ENCODE measurements at places on chromosomes 3 and 15. TPM values are rescaled to one million over a fixed set of nuclear protein-coding genes. Genes with fewer than 3 reads are reported as not detected.

- H3K27me3 ChIP-seq, result no peaks in the 10 kb centered on the region
- no peak for DNase-seq
- H3K4me3 ChIP-seq, result no peak overlapping the region
- no peaks in the 10 kb centered on the region for H3K36me3 ChIP-seq
- peaks cover 79% of the 10 kb centered on the region for H3K4me1 ChIP-seq
Observed at GRCh38 chr3:152404976-152405375, 136.2 kb downstream of the MBNL1 start.

The EOMES gene
- 0.16 TPM for total RNA-seq

The PIK3R4 gene
- total RNA-seq, result 25.9 TPM

DNA sequence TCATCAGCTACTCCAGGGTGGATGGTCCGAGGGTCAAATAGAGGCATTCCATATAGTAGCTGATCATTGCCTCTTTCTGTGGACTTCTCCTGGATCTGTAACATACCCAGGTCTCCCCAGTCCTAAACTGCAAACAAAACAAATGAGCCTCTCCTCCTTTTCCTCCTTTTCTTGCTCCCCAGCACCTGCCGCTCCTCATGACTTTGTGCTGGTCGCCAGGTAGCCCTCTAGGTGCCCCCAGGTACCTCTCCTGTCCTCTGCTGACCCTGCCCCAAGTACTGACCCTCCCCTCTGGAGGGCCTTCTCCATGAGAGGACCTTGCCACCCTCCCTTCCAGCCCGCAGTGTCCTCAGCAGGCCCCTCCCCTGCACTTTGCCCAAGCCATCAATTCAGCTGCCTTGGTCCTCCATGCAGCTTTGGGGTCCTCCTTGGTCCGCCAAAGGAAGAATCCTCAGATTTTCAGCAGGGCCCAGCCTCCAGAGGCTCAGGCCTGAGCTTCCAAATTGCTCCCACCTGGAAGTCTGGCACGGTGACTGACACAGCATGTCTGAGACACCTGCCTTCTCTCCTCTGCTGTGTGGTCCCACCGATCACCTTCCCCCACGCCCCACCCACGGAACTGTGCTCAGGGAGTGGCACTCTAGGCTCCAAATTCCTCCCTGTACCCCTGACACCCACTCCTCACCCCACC, 111.0 kb downstream of the LRRK1 start:
- H3K27me3 ChIP-seq, result no peaks in the 10 kb centered on the region
- peak; percentile 46 for DNase-seq
- H3K27ac ChIP-seq, result no peak overlapping the region

GRCh38 chr3:76753599-76753998, 286.3 kb upstream of the ROBO2 start:
- H3K4me3 ChIP-seq, result no peak overlapping the region
- no peak overlapping the region for H3K27ac ChIP-seq
- H3K36me3 ChIP-seq, result no peaks in the 10 kb centered on the region
- no peak for DNase-seq

DNA sequence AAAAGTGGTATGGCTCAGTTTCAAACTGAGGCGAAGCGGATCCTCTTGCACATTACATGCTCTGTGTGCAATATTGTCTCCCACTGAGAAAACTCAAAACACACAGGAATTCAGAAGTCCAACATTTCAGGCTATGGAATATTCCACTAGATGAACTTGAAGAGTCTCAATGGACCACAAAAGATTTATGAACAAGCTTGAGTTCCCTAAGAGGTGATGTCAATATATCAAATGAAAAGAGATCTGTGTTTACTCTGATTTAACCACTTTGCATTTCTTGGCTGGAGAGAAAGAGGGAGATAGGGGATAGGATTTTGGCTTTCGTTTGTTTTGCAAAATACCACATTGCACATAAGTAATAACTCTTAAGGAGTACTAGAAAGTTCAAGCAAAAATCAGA, 20.3 kb downstream of the PDZRN3 start:
- H3K4me1 ChIP-seq, result peaks cover 62% of the 10 kb centered on the region
- DNase-seq, result no peak
- no peaks in the 10 kb centered on the region for H3K27me3 ChIP-seq
- peaks cover 1% of the 10 kb centered on the region for H3K36me3 ChIP-seq

DNA sequence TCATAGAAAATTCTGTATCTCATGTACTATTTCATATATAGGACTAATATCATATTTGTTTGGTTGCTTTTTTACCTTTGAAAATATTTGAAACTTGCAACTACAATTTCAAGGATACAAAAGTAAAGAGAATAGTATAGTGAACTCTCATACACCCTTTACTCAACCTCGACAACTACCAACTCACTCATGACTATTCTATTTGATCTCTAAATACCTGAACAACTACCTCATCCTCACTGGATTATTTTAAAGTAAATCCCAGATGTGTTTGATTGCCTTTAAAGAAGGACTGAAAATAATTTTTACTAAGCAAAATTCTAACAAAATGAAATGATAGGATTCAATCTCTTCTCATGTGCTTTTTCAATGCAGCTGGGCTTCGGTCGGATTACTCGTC, 12.1 kb downstream of the TMPRSS7 start:
- H3K36me3 ChIP-seq, result no peaks in the 10 kb centered on the region
- no peaks in the 10 kb centered on the region for H3K4me1 ChIP-seq
- no peak overlapping the region for H3K4me3 ChIP-seq
- no peak for DNase-seq
- H3K27ac ChIP-seq, result no peak overlapping the region

DNA sequence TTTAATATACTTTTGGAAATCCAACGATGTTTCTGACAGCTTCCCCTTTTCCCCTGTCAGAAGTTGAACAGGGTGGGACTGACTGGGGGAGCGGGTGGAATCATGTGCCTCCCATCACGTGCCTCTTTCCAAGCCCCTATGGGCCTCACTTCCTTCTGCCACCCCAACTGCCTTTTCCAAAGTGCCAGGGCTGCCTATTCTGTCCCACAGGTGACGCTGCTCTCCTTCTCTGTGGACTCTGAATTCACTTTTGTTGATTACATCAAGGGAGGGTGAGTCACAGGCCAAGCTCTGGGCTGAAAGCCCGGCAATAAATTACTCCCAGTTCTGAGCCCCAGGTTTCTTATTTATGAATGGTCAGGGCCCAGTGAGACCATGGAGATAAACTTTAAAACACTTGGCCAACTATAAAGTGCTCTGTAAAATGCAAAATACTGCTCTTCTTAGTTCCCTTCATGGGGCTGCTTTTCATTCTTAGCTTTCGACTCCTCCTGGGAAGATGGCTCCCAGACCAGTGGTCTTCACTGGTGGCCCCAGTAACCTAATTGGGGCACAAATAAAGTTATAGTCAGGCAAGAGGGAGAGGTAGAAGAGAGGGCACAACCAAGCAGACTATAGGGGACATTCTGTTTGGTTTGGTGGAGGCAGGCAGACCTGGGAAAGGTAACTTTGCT, 12.3 kb downstream of the CPNE9 start:
- H3K4me3 ChIP-seq, result no peak overlapping the region
- no peaks in the 10 kb centered on the region for H3K27me3 ChIP-seq
- no peaks in the 10 kb centered on the region for H3K36me3 ChIP-seq
- peak overlapping the region; percentile 15 for H3K27ac ChIP-seq

The CHRFAM7A gene
- 1.2 TPM for total RNA-seq

The ROPN1 gene
- total RNA-seq, result not detected

- H3K36me3 ChIP-seq, result peaks cover 47% of the 10 kb centered on the region
- peak overlapping the region; percentile 99 for H3K27ac ChIP-seq
- peaks cover 59% of the 10 kb centered on the region for H3K4me1 ChIP-seq
- peak; percentile 86 for DNase-seq
- peak overlapping the region; percentile 84 for H3K4me3 ChIP-seq
- H3K27me3 ChIP-seq, result no peaks in the 10 kb centered on the region
Observed at GRCh38 chr3:184335661-184336546, 1.5 kb upstream of the FAM131A start.

DNA sequence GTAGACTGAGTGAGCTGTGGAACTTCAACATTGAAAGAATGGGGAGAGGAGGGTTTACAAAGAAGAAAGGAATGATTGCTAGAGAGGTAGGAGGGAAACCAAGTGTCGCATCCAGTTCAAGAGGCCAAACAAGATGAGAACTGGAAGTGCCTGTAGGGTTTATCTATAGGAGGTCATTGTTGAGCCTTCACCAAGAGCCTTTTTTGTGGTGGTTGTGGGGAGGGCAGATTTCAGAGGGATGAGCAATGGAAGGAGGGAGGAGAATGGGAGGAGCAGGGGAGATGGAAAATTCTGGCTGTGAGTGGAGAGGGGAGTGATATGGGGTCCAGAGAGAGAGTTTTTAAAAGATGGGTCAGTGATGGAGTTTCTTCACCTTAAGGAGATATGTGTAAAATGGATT, 8.5 kb downstream of the PDIA5 start:
- no peak overlapping the region for H3K4me3 ChIP-seq
- DNase-seq, result no peak
- peaks cover 60% of the 10 kb centered on the region for H3K4me1 ChIP-seq
- no peaks in the 10 kb centered on the region for H3K36me3 ChIP-seq

The PPP2R3A gene
- total RNA-seq, result 71.9 TPM

DNA sequence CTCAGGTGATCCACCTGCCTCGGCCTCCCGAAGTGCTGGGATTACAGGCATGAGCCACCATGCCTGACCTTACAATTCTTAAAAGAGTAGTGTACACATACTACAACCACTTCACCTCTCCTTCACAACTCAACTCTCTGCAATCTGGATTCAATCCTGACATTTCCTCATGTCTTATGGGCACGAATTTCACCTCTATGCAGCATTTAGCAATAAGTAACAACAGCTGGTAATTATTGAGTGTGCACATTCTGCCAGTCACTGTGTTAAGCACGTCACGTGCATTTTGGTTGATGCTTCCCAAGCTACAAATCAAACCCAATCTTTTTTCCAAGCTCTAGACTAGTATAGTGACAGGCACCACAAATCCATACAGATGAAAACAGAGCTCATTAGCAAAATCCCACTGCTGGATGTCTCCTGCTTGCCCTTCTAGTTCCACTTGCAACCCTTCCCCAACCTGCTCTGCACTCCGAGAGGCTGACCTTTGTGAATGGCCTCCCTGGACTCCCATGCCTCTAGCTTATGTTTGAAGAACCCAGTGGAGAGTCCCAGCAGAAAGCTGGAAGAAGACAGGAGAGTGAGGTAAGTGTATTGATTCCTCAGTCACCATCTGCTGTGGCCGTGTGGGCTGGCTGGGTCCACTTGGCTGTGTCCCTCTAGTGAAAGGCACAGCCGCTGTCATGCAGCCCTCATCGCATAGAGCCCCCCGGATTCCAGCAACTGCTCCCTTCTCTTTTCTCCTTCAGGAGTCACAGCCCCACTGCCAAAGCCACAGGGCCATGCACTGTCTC, 176.5 kb downstream of the MEX3B start:
- H3K27ac ChIP-seq, result no peak overlapping the region
- no peaks in the 10 kb centered on the region for H3K4me1 ChIP-seq

GRCh38 chr3:29285471-29286071, 4.7 kb downstream of the RBMS3 start:
- H3K27ac ChIP-seq, result peak overlapping the region; percentile 92
- H3K4me3 ChIP-seq, result peak overlapping the region; percentile 25
- peaks cover 15% of the 10 kb centered on the region for H3K4me1 ChIP-seq
- DNase-seq, result no peak
- H3K27me3 ChIP-seq, result no peaks in the 10 kb centered on the region

DNA sequence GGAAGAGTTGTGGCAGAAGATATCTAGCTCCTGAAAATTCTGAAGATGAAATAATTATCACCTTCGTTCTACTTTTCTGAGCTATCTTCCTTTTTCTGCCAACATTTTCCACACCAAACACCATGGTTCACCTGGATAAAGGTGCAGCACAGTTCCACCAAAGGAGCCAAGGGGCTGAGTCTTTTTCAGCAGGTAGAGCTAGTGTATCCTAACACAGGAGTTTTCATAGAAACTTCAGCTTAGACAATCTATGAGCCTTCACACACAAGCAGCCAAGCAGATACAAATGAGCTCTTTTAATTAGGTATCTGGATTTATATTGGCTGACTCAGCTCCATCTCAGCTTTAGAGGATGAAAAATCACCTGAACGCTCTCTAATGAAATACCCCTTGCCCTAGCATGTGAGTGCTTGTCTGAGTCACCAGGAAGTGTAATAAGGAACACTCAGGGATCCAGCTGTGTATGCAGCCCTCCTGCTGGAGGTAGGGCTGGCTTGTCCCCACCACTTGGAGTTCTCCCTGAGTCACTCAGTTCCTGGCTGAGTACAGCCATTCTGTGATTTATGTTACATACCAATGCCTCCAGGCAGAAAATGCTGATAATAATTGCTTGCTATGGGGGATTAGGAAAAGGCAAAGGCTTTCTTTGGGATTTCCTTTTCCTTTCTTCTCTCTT, 385.7 kb downstream of the LSAMP start:
- H3K27ac ChIP-seq, result no peak overlapping the region
- no peaks in the 10 kb centered on the region for H3K4me1 ChIP-seq
- no peak overlapping the region for H3K4me3 ChIP-seq
- no peaks in the 10 kb centered on the region for H3K36me3 ChIP-seq
- no peaks in the 10 kb centered on the region for H3K27me3 ChIP-seq
- DNase-seq, result no peak

GRCh38 chr3:189143321-189143720, 28.4 kb upstream of the TPRG1 start:
- no peak for DNase-seq
- peaks cover 5% of the 10 kb centered on the region for H3K4me1 ChIP-seq
- H3K4me3 ChIP-seq, result no peak overlapping the region
- no peaks in the 10 kb centered on the region for H3K27me3 ChIP-seq
- H3K27ac ChIP-seq, result no peak overlapping the region

DNA sequence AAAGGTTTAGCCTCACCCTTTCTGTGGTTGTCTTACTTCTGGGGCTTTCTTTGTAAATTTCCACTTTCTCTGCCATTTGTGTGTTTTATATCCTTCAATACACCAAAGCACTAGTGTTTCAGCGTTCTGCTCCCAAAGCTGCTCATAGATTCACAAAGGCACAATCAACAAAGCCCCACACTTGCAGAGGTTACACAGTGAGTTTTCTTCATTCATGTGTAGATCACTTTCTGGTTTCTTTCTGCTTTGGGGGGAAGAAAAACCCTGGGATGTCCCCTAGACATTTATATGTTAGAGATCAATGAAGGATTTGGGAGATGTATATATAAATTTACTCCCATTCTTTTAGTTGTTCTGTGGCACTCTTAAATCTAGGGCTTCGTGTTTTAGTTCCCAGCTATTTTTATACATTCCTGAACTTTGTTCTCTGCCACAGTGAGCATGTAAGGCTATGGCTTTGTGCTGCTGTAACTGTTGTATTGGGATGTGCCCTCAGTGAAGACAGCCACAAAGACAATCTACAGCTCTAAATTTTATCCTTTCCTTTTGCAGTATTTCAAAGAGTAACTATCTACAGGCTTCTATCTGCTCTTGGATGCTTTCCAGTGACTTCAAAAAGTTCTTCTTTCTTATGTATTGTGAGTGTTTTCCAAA, 636.5 kb downstream of the ZBBX start:
- no peaks in the 10 kb centered on the region for H3K27me3 ChIP-seq
- DNase-seq, result no peak
- H3K27ac ChIP-seq, result no peak overlapping the region
- H3K36me3 ChIP-seq, result no peaks in the 10 kb centered on the region
- no peak overlapping the region for H3K4me3 ChIP-seq

DNA sequence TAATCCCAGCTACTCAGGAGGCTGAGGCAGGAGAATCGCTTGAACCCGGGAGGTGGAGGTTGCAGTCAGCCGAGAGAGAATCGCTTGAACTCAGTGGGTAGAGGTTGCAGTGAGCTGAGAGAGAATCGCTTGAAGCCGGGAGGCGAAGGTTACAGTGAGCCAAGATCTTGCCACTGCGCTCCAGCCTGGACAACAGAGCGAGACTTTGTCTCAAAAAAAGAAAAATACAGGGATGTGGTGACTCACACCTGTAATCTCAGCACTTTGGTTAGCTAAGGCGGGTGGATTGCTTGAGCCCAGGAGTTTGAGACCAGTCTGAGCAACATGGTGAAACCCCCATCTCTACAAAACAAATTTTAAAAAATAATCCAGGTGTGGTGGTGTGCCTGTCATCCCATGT, 26.8 kb downstream of the UBE2E1 start:
- no peak for DNase-seq
- peaks cover 33% of the 10 kb centered on the region for H3K4me1 ChIP-seq
- no peak overlapping the region for H3K4me3 ChIP-seq
- no peaks in the 10 kb centered on the region for H3K36me3 ChIP-seq

Measured in right atrium auricular region (tissue), 2 donors.